ENCODE measurements at places on chromosomes 2 and 18.

DNA sequence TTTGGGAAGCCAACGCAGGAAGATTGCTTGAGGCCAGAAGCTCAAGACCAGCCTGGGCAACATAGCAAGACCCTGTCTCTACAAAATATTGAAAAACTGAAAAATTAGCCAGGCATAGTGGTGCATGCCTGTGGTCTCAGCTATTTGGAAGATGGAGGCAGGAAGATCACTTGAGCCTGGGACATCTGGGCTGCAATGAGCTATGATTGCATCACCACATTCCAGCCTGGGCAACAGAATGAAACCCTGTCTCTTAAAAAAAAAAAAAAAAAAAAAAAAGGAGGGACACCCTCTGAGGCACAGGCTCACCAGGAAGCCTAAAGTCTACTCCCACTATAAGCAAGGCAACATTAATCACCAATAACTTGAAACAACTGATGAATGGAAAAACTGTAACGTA, 151.1 kb downstream of the CCDC148 start:
- no peaks in the 10 kb centered on the region for H3K27me3 ChIP-seq
- no peak for DNase-seq
- no peak overlapping the region for H3K27ac ChIP-seq
- no peaks in the 10 kb centered on the region for H3K4me1 ChIP-seq
- H3K4me3 ChIP-seq = no peak overlapping the region

DNA sequence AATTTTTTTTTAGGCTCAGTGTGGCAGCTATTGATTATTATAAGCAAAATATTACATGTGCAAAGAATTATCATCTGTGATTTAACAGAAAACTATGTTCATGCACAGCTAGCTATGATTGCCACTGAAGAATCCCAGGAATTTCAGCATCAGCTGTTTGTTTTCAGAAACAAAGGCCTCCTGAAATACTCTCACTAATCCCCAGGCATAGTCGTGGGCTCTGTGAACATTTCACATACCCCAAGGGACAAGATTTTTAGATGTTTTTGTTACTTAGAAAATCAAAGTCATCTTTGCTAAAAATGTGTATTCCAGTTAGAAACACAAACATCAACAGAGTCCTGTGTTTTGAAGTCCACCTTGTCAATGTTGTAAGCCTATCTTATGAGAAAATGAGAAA, 156.1 kb downstream of the MYO1B start:
- H3K27ac ChIP-seq = peak overlapping the region; percentile 18
- H3K36me3 ChIP-seq = peaks cover 46% of the 10 kb centered on the region
- no peak for DNase-seq
- H3K4me1 ChIP-seq = peaks cover 17% of the 10 kb centered on the region

GRCh38 chr2:132037527-132038178, 124.1 kb downstream of the ANKRD30BL start:
- DNase-seq = peak; percentile 43
- peak overlapping the region; percentile 79 for H3K4me3 ChIP-seq
- H3K36me3 ChIP-seq = peaks cover 2% of the 10 kb centered on the region
- H3K4me1 ChIP-seq = peaks cover 2% of the 10 kb centered on the region

DNA sequence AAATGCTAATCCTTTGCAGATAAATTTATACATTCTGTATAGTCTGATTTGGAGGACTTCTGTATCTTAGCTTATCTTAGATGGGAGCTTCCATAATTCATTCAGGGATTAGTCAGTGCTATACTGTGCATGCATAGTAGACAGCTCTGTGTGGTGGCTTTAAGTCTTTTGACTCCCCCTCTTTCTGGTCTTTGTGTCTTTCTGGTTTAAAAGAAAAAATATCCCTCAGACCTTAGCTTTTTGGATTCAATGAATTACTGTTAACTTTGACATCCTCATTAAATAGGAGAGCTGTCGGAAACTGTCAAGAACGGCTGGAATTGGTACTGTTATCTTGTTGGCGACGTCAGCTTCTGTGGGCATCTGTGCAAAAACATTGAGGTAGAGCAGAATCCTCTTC, 130.4 kb downstream of the SPTBN1 start:
- DNase-seq = no peak
- H3K4me1 ChIP-seq = peaks cover 71% of the 10 kb centered on the region
- H3K4me3 ChIP-seq = no peak overlapping the region
- H3K36me3 ChIP-seq = peaks cover 4% of the 10 kb centered on the region

DNA sequence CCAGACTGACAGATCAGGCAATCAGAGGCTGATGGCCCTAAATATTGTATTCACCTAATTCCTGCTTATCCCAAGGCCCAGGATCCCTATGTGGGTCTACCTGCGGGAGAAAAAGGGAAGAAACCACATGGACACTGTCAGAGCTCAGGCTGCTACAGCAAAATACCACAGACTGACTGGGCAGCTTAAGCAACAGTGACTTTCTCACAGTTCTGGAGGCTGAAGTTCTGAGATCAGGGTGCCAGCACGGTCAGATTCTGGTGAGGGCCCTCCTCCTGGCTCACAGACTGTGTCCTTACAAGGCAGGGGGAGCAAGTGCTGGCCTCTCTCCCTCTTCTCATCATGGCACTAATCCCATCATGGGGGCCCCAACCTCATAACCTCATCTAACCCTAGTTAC, 181.7 kb downstream of the TMEM163 start:
- no peak overlapping the region for H3K27ac ChIP-seq
- peaks cover 8% of the 10 kb centered on the region for H3K4me1 ChIP-seq
- peaks cover 4% of the 10 kb centered on the region for H3K27me3 ChIP-seq
- no peak overlapping the region for H3K4me3 ChIP-seq
- no peak for DNase-seq

DNA sequence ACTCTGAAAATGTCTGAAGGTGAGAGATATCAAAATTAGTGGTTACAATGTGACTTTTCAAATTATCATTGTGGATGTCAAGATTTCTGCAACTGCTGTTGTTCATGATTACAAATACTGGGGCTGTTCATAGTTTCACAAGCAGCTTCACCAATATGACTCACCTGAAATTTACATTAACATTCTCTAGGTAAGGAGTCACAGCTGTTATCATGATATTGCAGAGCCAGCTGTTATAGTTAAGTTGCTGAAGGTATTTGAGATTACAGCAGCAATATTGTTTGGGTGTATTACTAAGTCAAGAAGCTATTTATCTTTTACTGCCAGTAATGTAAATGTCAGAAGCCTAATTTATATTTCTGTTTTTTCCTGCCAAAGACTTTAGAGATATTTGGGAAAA, 140.0 kb downstream of the MC4R start:
- H3K36me3 ChIP-seq = no peaks in the 10 kb centered on the region
- no peaks in the 10 kb centered on the region for H3K4me1 ChIP-seq
- no peaks in the 10 kb centered on the region for H3K27me3 ChIP-seq

DNA sequence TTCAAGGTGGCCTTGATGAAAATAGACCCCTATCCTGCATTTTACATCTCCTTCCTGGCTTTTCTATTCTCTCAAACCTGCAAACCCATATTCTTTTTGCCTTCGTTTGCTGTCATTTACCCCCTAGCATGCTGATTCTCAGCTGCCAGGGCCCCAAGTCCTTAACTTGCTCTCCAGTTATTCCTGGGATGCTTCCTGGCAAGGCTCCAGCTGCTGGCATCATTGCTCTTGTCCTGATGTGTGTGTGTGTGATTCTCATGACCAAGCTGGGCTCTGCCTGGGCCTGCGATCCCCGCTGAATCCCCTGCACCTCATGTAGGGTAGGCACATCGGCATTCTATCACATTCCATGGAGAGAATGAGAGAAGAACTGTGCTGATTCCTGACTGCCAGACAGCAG, 11.9 kb downstream of the NPAS2 start:
- H3K27me3 ChIP-seq = peaks cover 14% of the 10 kb centered on the region
- H3K4me3 ChIP-seq = no peak overlapping the region
- peaks cover 1% of the 10 kb centered on the region for H3K4me1 ChIP-seq
- H3K36me3 ChIP-seq = peaks cover 2% of the 10 kb centered on the region
- no peak overlapping the region for H3K27ac ChIP-seq

GRCh38 chr2:176566961-176567360, 297.7 kb downstream of the MTX2 start:
- no peak for DNase-seq
- H3K36me3 ChIP-seq = no peaks in the 10 kb centered on the region
- no peak overlapping the region for H3K4me3 ChIP-seq
- peaks cover 6% of the 10 kb centered on the region for H3K4me1 ChIP-seq
- no peak overlapping the region for H3K27ac ChIP-seq

- no peaks in the 10 kb centered on the region for H3K36me3 ChIP-seq
- DNase-seq = no peak
- peaks cover 3% of the 10 kb centered on the region for H3K27me3 ChIP-seq
- no peak overlapping the region for H3K27ac ChIP-seq
Measured at GRCh38 chr18:616380-616995, 19.7 kb downstream of the CLUL1 start.

GRCh38 chr2:3307901-3308300, 69.7 kb downstream of the EIPR1 start:
- H3K27ac ChIP-seq = no peak overlapping the region
- H3K27me3 ChIP-seq = no peaks in the 10 kb centered on the region
- H3K4me3 ChIP-seq = no peak overlapping the region

GRCh38 chr2:198322275-198322674, 517.9 kb downstream of the PLCL1 start:
- H3K36me3 ChIP-seq = no peaks in the 10 kb centered on the region
- no peaks in the 10 kb centered on the region for H3K4me1 ChIP-seq
- H3K4me3 ChIP-seq = no peak overlapping the region
- H3K27ac ChIP-seq = no peak overlapping the region

DNA sequence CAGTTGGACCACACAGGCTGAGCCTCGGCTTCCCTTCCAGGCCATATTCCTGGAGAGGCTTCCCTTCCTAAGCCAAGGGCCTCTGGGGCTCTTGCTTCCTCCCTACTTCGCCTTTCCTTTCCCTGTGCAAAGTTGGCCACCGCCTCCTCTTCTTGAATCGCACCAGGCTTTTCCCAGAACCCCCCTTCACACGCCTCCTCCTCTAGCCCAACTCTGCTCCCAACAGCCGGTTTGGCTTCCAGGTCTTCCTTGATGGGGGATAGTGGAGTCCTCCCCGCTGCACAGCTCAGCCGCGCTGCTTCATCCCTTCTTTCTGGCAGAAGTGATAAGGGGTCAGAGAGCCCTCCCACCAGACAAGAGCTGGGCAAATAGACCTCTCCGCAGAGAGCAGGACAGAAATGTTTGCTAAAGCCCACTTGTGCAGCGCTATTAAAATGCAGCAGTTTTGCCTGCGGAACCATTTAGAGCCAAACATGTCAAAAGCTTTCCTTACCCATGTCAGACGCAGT, 56.4 kb downstream of the SNORC start:
- no peaks in the 10 kb centered on the region for H3K36me3 ChIP-seq
- H3K4me1 ChIP-seq = peaks cover 9% of the 10 kb centered on the region
- DNase-seq = no peak
- peaks cover 68% of the 10 kb centered on the region for H3K27me3 ChIP-seq
- no peak overlapping the region for H3K27ac ChIP-seq
- peak overlapping the region; percentile 69 for H3K4me3 ChIP-seq

DNA sequence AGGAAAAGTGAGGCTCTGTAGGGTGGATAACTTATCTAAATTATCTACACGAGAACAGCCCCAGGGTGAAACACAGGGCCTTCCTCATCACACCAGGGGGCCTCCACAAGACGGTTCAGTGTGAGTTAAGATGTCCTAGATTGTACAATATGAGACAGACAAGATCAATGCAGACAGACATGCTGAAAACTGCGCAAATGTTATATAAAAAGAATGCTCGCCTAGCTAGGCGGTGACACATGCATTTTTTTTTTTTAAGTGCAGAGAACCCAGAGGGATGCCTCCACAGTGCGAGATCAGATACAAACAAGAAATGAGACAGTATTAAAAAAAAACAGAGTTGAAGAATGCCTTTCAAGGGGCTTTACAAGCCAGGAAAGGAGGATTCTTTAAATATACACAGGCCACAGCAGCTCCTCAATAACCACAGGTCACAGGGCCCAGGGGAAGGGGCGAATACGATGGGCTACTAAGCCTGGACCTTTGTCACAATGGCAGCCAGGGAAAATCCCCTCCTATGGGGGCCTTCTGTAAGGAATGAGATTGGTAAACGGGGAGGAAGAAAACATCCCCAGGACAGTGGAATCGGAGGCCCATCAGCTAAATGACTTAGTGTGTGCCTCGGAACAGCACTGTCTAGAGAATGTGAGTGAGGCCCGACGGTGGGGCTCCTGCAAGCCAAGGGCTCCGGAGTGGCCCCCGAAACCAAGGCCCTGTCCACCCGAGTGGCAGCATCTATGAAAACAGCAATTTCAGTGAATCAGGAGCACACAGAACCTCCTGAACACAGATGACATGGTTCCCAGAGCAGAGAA, 48.9 kb downstream of the ADCY3 start:
- H3K4me3 ChIP-seq = no peak overlapping the region
- H3K36me3 ChIP-seq = peaks cover 3% of the 10 kb centered on the region
- no peak for DNase-seq
- H3K27ac ChIP-seq = no peak overlapping the region
- no peaks in the 10 kb centered on the region for H3K4me1 ChIP-seq
- H3K27me3 ChIP-seq = no peaks in the 10 kb centered on the region

- no peak overlapping the region for H3K4me3 ChIP-seq
- H3K27me3 ChIP-seq = no peaks in the 10 kb centered on the region
- peaks cover 13% of the 10 kb centered on the region for H3K4me1 ChIP-seq
- no peak overlapping the region for H3K27ac ChIP-seq
Measured at GRCh38 chr2:55054106-55054875, 4.0 kb upstream of the RTN4 start.

DNA sequence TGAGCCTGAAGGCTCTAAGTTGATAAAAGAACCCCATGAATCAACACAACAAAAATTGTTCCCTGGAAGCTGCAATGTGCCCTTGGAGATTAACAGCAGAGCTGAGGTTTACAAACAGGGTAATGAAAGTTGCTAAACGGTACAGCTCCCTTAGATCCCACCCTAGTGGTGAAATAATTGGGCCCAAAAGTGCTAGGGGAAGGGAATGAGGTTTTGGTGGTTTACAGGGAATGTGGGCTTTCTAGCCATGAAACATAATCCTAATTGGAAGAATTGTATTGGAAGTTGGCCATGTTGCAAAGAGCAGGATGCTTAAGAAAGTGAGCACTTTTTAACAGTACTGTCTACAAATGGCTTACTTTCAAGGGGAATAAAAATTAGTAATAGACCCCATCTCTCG, 180.2 kb upstream of the SMIM21 start:
- no peak overlapping the region for H3K27ac ChIP-seq
- H3K36me3 ChIP-seq = no peaks in the 10 kb centered on the region
- H3K27me3 ChIP-seq = peaks cover 7% of the 10 kb centered on the region
- DNase-seq = no peak
- no peaks in the 10 kb centered on the region for H3K4me1 ChIP-seq

DNA sequence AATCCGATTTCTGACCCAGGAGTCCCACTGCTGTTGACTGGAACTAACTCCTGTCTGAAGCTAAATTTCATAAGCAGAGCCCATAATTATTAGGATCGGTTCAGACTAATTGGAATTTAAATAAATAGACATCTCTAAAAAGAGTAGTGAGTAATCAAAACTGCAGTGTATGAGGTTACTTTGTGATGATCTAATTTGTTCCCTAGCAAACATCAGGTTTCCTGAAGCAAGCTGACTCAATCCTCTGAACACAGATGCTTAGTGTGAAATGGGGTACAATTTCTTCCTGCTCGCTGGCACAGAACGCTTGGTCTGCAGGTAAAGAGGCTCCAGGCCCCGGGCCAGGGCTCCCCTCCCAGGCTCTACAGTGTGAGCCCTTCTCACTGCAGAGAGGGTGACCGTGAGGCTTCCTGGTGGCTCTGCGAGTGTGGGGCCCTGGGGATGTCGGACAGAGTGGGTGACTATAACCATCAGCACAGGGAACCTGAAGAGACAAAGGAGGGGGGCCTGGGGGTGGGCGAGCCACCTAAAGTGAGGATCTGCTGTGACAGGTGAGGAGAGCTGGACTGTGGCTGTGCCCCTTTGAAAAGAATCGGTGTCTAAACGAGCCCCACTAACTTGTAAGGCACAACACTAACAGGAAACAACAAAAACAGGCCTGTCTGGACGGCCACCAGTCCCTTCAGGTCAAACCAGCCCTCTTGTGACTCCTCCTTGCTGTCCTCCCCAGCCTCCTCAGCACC, 20.2 kb downstream of the CHST10 start:
- no peaks in the 10 kb centered on the region for H3K27me3 ChIP-seq
- no peak for DNase-seq
- H3K4me1 ChIP-seq = no peaks in the 10 kb centered on the region
- H3K4me3 ChIP-seq = no peak overlapping the region

All from progenitor cell of endocrine pancreas (in vitro differentiated cells).